ENCODE measurements at places on chromosomes 6 and 20.
A peak's percentile ranks its signal among the peaks of the same experiment; 100 is the strongest.

- H3K4me1 ChIP-seq: no peaks in the 10 kb centered on the region
- no peak overlapping the region for H3K4me3 ChIP-seq
- no peaks in the 10 kb centered on the region for H3K27me3 ChIP-seq
- peaks cover 58% of the 10 kb centered on the region for H3K36me3 ChIP-seq
These were observed 398.8 kb downstream of the ESR1 start for GRCh38 chr6:152206072-152206818.

- DNase-seq: peak; percentile 24
- H3K4me1 ChIP-seq: peaks cover 10% of the 10 kb centered on the region
- H3K27me3 ChIP-seq: peaks cover 66% of the 10 kb centered on the region
- peak overlapping the region; percentile 54 for H3K4me3 ChIP-seq
- no peaks in the 10 kb centered on the region for H3K36me3 ChIP-seq
- no peak overlapping the region for H3K27ac ChIP-seq
These were observed 343 bp downstream of the SNAP91 start for GRCh38 chr6:83708546-83708969.

- no peak overlapping the region for H3K27ac ChIP-seq
- H3K27me3 ChIP-seq: no peaks in the 10 kb centered on the region
These were observed 60.1 kb downstream of the SESN1 start for GRCh38 chr6:109034526-109034925.

DNA sequence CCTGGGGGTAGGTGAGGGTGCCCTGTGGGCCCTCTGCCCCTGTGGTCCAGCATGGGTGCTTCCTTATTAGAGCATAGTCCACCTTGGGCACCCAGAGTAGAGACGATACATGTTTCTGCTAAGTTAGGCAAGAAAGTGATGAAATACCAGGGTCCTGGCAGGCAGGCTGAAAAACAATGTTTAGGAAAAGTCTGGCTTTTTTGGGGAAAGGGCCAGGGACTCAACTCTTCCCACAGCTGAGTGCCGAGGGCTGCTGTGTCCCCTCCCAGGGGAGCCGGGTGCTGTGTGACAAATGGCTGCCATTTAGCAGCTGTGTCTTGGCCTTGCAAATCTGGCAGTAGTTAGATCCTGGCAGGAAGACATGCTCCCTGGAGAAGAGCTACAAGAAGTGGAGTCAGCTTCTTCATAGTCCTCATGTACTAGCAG lies 61.5 kb downstream of the RREB1 start:
- peaks cover 55% of the 10 kb centered on the region for H3K4me1 ChIP-seq
- H3K36me3 ChIP-seq: peaks cover 4% of the 10 kb centered on the region
- no peak for DNase-seq
- no peaks in the 10 kb centered on the region for H3K27me3 ChIP-seq
- no peak overlapping the region for H3K4me3 ChIP-seq

GRCh38 chr20:4885877-4886276 lies 115.4 kb downstream of the SLC23A2 start:
- H3K27ac ChIP-seq: no peak overlapping the region
- peaks cover 37% of the 10 kb centered on the region for H3K4me1 ChIP-seq
- H3K4me3 ChIP-seq: peak overlapping the region; percentile 2
- H3K36me3 ChIP-seq: peaks cover 2% of the 10 kb centered on the region
- H3K27me3 ChIP-seq: no peaks in the 10 kb centered on the region

DNA sequence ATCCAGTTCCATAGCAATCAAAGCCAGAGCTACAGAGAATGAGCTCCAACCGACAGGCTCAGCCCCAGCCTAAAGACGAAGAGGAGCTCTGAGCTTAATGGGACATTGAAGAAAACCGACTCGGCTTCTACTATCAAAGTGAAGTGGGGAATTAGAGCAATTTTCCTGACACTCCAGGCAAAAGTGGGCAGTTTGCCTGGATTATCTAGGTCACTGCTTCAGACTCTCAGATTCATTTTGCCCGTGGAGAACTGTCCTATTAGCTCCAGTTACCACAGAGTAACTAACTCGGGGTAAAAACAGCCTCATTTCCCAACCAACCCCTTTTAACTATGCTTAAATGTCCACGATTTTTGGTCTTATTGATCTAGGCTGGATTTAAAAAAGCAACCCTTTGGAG lies 592.1 kb upstream of the NRSN1 start:
- H3K27me3 ChIP-seq: no peaks in the 10 kb centered on the region
- H3K36me3 ChIP-seq: no peaks in the 10 kb centered on the region
- no peak overlapping the region for H3K27ac ChIP-seq
- DNase-seq: no peak

- H3K4me1 ChIP-seq: peaks cover 7% of the 10 kb centered on the region
- H3K36me3 ChIP-seq: no peaks in the 10 kb centered on the region
- H3K27me3 ChIP-seq: no peaks in the 10 kb centered on the region
- no peak for DNase-seq
These were observed 29.9 kb downstream of the FBXO30 start for GRCh38 chr6:145784683-145785082.

- no peaks in the 10 kb centered on the region for H3K27me3 ChIP-seq
- peak overlapping the region; percentile 63 for H3K27ac ChIP-seq
- DNase-seq: no peak
- no peak overlapping the region for H3K4me3 ChIP-seq
These were observed 93.1 kb upstream of the HIVEP1 start for GRCh38 chr6:11918739-11919605.

GRCh38 chr6:99790679-99791078 lies 184.0 kb downstream of the PRDM13 start:
- H3K4me1 ChIP-seq: no peaks in the 10 kb centered on the region
- H3K4me3 ChIP-seq: no peak overlapping the region
- no peaks in the 10 kb centered on the region for H3K36me3 ChIP-seq
- no peak overlapping the region for H3K27ac ChIP-seq
- DNase-seq: peak; percentile 1
- peaks cover 14% of the 10 kb centered on the region for H3K27me3 ChIP-seq

- H3K27ac ChIP-seq: no peak overlapping the region
- H3K36me3 ChIP-seq: peaks cover 21% of the 10 kb centered on the region
- no peaks in the 10 kb centered on the region for H3K27me3 ChIP-seq
- no peak overlapping the region for H3K4me3 ChIP-seq
- no peaks in the 10 kb centered on the region for H3K4me1 ChIP-seq
These were observed 3.9 kb downstream of the OSBPL2 start for GRCh38 chr20:62242176-62242575.

- H3K4me3 ChIP-seq: no peak overlapping the region
- H3K27ac ChIP-seq: no peak overlapping the region
- peaks cover 13% of the 10 kb centered on the region for H3K4me1 ChIP-seq
- no peaks in the 10 kb centered on the region for H3K27me3 ChIP-seq
- H3K36me3 ChIP-seq: no peaks in the 10 kb centered on the region
- DNase-seq: no peak
These were observed 45.1 kb downstream of the TMEM242 start for GRCh38 chr6:157278171-157278570.

DNA sequence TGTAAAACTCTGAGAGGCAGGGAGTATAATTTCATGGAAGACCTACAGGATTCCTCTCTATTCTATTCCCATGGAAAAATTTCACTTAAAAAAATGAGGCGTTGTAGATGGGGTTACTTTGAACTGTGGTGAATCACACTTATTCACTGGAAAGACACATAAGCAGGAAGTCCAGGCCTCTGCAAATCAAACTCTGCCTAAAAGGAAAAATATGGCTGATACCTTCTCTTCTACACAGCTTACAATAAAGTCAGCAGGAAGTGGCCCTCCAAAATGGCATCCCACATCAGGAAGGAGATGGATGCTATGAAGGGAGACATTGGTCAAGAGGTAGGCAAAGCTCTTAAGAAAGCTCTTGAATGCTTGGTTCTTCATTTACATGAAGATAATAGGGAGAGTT lies 115.9 kb downstream of the FYN start:
- peaks cover 32% of the 10 kb centered on the region for H3K4me1 ChIP-seq
- H3K27ac ChIP-seq: no peak overlapping the region
- no peak overlapping the region for H3K4me3 ChIP-seq
- DNase-seq: no peak
- H3K27me3 ChIP-seq: no peaks in the 10 kb centered on the region
- H3K36me3 ChIP-seq: no peaks in the 10 kb centered on the region

- no peak overlapping the region for H3K4me3 ChIP-seq
- no peaks in the 10 kb centered on the region for H3K36me3 ChIP-seq
- H3K4me1 ChIP-seq: no peaks in the 10 kb centered on the region
- peak; percentile 20 for DNase-seq
- H3K27me3 ChIP-seq: no peaks in the 10 kb centered on the region
These were observed 141.3 kb downstream of the FUT9 start for GRCh38 chr6:96157018-96157565.

DNA sequence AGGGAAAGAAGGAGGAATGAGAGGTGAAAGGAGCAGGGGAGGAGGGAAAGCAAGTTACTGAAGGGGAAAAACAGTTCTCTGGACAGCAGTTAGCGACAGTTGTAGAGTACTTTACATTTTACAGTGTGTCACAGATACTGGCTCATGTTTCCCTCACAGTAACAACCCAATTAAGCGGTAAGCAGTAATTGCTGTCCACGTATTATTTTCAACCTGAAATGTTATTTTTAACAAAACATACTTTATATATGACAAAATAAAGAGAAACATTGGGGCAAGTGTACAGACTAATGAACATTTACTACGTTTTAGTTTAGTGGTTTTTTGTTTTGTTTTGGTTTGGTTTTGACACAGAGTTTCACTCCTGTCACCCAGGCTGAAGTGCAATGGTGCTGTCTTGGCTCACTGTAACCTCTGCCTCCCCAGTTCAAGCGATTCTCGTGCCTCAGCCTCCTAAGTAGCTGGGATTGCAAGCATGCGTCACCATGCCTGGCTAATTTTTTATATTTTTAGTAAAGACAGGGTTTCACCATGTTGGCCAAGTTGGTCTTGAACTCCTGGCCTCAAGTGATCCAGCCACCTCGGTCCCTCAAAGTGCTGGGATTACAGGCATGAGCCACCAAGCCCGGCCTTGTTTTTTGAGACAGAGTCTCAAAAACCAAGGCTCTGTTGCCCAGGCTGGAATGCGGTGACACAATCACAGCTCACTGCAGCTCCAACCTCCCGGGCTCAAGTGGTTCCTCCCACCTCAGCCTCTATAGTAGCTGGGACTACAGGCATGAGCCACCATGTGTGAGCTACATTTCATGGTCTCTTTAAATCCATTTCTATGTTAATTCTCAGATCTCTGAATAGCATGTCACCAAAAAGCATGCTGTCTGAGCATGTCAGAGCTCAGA lies 22.6 kb upstream of the BTN3A2 start:
- H3K4me3 ChIP-seq: peak overlapping the region; percentile 28
- no peak overlapping the region for H3K27ac ChIP-seq
- H3K4me1 ChIP-seq: peaks cover 3% of the 10 kb centered on the region
- H3K36me3 ChIP-seq: no peaks in the 10 kb centered on the region
- peak; percentile 15 for DNase-seq
- H3K27me3 ChIP-seq: no peaks in the 10 kb centered on the region

GRCh38 chr20:63309261-63310071 lies 16.5 kb downstream of the COL20A1 start:
- no peak overlapping the region for H3K4me3 ChIP-seq
- no peaks in the 10 kb centered on the region for H3K4me1 ChIP-seq

GRCh38 chr6:170456334-170456733 lies 96.8 kb downstream of the PSMB1 start:
- DNase-seq: no peak
- H3K27ac ChIP-seq: no peak overlapping the region
- H3K4me1 ChIP-seq: peaks cover 12% of the 10 kb centered on the region
- no peaks in the 10 kb centered on the region for H3K27me3 ChIP-seq

DNA sequence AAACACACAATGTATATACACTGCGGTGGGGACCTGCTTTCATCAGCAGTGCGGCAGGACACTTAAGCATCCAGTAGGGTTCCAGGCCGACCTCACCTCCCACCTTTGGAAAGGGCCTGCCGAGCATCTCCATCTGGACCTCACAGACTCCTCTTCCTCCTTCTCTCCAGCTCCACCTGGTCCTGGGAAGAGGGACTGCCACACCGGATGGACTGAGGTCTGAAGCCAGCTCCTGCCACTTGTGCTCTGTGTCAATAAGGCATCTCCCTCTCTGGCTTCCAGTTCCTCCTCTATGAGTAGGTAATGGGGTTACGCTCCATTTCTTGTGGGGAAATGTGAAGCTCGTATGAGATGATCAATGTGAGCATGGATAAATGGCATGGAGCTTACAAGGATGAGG lies 19.1 kb upstream of the NNAT start:
- H3K27ac ChIP-seq: no peak overlapping the region
- no peak for DNase-seq
- no peaks in the 10 kb centered on the region for H3K36me3 ChIP-seq
- H3K4me1 ChIP-seq: no peaks in the 10 kb centered on the region
- H3K27me3 ChIP-seq: no peaks in the 10 kb centered on the region

DNA sequence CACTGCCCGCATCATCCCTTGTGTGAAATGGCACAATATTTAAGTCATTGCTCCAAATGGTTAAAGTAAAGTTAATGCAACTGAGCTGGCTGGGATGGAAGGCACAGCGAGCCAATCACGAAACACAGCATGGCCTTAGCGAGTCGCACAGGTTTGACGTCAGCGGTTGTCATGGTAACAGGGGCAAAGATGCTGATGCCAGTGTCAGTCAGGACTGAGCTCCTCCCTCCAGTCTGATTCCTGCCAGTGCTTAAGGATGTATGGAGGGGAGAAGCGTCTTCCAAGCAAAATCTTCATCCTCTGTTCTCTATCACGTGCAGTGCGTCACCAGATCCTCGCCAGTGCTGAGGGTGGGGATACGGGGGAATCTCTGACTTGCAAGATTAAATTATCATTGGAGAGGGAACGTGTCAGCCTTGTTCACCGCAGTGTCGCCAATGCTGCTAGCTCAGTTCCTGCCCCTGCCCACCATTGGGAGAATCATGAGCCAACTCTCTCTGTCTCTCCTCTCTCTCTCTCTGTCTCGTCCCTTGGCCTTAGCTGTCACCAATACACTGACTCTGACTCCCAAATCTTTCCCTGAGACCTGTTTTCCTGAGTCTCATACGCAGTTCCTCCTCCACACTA lies 24.5 kb downstream of the TSPYL4 start:
- no peaks in the 10 kb centered on the region for H3K27me3 ChIP-seq
- no peak overlapping the region for H3K27ac ChIP-seq
- no peak overlapping the region for H3K4me3 ChIP-seq
- no peak for DNase-seq
- no peaks in the 10 kb centered on the region for H3K36me3 ChIP-seq

- no peaks in the 10 kb centered on the region for H3K36me3 ChIP-seq
- no peak overlapping the region for H3K4me3 ChIP-seq
- no peaks in the 10 kb centered on the region for H3K27me3 ChIP-seq
- H3K4me1 ChIP-seq: no peaks in the 10 kb centered on the region
- no peak for DNase-seq
These were observed 112.6 kb upstream of the CCN2 start for GRCh38 chr6:132063738-132064137.

- H3K27ac ChIP-seq: no peak overlapping the region
- peaks cover 22% of the 10 kb centered on the region for H3K4me1 ChIP-seq
- H3K36me3 ChIP-seq: no peaks in the 10 kb centered on the region
- no peak for DNase-seq
These were observed 295 bp upstream of the TBC1D22B start for GRCh38 chr6:37257320-37257633.

DNA sequence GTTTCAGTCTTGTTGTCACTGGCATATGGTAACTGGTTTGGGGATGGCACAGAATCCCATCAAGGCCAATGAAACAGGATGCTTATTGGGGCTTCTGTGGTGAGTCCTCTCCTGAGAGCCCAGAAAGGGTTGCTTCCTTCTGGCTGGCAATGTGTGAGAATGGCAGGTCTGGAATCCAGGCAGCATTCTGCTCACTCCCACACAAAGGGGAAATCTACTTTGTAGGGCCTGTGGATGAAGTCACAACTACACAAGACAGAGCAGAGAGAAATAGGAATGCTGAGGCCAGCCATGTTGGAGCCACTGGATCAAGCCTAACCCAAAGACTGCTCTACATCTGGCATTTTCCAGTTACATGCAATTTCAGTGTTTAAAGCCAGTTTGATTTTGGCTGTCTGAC lies 15.7 kb downstream of the PLAGL2 start:
- H3K27ac ChIP-seq: no peak overlapping the region
- peaks cover 31% of the 10 kb centered on the region for H3K36me3 ChIP-seq
- no peaks in the 10 kb centered on the region for H3K27me3 ChIP-seq
- peaks cover 17% of the 10 kb centered on the region for H3K4me1 ChIP-seq
- H3K4me3 ChIP-seq: no peak overlapping the region

Data from common myeloid progenitor, CD34-positive (primary cell).